ENCODE measurements at places on chromosomes 13 and 19. TPM values are rescaled to one million over a fixed set of nuclear protein-coding genes. Genes with fewer than 3 reads are reported as not detected.

- DNase-seq: no peak
These were observed 1589.9 kb downstream of the SLITRK1 start for GRCh38 chr13:82292334-82292733.

DNA sequence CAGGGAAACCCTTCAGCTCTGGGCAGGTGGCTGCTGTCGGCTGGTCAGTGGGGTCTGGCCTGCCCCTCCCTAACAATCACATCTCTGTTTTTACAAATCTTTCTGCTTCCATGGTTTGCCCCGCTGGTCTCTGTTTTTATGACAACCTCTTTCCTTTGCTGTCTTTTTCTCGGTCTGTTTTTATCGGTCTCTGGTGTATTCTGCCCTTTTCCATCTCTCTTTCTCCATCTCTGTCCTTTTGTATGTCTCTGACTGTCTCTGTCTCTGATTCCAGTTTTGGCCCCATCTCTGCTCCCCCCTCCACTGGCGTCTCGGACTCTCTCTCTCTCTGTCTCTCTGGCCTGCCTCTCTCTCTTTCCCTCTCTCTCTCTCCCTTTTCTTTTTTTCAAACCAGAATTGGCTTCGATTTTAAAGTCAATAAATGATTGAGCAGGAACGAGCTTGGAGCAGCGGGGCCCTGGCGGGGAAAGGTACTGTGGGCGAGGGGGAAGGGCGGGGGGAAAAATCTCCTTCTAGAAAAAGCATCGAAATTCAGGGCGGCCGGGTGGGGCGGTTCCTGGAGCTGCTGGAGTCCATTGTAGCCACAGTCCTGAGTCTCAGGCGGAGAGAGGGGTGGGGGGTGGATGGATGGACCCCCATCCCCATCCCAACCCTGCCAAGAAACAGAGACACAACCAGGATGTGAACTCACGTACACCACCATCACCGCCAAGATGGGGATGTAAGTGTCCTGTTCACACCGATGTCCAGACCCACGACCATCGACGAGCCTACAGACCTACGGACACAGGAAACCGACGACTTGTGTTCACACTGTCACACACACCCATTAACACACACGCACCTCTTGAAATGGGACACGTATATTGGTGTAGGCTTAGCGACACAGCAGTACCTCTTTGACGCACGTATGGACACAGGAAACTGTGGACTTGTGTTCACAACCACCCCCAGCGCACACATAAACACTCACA lies 3.0 kb downstream of the NFIX start:
- DNase-seq: no peak

Gene SIGLEC5
- polyA plus RNA-seq: not detected

DNA sequence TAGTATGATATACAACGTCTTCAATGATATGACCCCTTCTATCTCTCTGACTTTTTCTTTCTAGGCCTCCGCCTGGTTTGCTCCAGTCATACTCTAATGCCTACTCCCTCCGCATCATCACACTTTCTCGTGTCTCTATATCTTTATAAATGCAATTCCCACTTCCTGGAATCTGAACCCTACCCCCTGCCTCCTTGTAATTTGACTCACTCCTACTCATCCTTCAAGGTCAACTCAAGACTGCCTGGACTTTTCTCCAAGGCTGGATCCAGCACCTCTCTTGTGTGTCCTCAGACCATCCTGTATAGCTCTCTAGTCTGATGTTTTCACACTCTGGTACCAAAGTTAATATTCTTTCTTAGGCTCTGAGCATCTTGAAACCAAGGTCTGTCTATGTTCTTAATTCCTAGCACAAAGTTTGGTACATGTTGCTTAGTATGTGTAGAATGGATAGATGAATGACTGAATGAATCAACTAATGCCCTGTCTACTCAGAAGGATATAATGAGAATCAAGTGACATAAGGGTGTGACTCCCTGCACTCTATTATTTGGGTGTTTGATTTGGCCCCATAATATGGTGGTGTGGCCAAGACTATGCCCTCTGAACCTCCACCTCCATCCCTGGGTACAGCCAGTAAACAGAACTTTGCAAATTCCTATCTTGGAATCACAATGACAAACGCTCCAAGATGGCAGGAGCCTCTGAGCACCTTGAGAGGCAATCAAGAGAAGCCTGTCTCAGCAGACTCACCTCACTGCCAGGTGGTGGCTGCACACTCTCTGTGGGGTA lies 74.3 kb upstream of the SERP2 start:
- no peak for DNase-seq

Gene IFNL3
- not detected for polyA plus RNA-seq

Gene WDFY2
- 5.4 TPM for polyA plus RNA-seq

- peak; percentile 36 for DNase-seq
These were observed 502.3 kb downstream of the KCTD12 start for GRCh38 chr13:76383676-76384461.

GRCh38 chr13:20136781-20137703 lies 23.8 kb downstream of the GJA3 start:
- peak; percentile 75 for DNase-seq

DNA sequence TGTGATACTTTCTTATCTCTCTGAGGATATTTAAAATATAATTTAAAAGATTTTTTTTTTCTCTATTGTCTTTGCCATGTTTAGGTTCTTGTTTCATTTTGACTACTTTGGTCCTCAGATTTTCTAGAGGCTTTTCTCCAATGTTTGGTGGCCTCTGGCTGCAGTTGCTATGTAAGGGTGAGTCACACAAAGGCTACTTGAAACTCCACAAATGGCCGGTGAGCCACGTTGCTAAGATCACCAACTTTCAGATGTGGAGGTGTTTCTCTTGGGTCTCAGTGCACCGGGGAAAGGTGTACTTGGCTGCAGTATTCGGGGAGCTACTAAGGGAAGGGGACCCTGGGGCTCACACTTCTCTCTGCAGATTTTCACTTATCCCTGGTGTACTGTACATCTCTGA lies 248.1 kb downstream of the HS6ST3 start:
- no peak for DNase-seq

DNA sequence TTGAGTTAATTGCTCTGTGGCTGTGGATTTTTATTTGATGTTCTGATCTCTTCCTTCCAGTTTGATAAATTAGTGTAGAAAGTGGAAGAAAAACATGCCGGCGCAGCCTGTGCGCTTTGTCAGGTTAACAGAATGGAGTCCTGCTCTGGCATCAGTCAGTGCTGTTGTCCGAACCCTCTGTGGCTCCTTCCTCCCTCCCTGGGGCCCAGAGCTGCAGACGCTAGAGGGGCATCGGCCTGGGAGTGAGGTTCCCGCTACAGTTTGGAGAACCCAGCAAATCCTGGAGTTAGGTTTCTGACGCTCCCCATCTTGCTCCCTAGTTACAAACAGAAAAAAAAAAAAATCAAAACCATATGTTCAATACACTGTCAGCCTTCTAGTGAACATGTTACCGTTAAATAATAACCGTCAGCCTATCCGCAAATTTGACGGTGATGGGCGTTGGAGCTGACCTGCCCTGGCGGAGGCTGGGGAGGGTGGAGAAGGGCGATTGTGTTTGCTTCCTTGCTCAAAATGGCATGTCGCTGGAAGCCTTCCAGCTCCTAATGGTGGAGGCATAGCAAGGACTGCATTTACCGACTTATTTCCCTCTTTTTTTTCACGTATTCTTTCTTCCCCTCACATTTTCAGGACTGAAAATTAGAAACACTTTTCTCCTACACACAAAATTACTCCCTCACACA lies 13.6 kb downstream of the MBNL2 start:
- DNase-seq: peak; percentile 47

DNA sequence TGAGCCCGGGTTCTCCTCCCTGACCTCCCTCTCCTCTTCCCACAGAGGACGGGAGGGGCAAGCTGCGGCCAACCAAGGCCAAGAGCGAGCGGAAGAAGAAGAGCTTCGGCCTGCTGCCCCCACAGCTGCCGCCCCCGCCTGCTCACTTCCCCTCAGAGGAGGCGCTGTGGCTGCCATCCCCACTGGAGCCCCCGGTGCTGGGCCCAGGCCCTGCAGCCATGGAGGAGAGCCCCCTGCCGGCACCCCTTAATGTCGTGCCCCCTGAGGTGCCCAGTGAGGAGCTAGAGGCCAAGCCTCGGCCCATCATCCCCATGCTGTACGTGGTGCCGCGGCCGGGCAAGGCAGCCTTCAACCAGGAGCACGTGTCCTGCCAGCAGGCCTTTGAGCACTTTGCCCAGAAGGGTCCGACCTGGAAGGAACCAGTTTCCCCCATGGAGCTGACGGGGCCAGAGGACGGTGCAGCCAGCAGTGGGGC lies 162.2 kb downstream of the KDM4B start:
- no peak for DNase-seq

GRCh38 chr13:33252135-33252534 lies 33.4 kb downstream of the STARD13 start:
- DNase-seq: no peak

Gene SRRM5
- polyA plus RNA-seq: 0.19 TPM

DNA sequence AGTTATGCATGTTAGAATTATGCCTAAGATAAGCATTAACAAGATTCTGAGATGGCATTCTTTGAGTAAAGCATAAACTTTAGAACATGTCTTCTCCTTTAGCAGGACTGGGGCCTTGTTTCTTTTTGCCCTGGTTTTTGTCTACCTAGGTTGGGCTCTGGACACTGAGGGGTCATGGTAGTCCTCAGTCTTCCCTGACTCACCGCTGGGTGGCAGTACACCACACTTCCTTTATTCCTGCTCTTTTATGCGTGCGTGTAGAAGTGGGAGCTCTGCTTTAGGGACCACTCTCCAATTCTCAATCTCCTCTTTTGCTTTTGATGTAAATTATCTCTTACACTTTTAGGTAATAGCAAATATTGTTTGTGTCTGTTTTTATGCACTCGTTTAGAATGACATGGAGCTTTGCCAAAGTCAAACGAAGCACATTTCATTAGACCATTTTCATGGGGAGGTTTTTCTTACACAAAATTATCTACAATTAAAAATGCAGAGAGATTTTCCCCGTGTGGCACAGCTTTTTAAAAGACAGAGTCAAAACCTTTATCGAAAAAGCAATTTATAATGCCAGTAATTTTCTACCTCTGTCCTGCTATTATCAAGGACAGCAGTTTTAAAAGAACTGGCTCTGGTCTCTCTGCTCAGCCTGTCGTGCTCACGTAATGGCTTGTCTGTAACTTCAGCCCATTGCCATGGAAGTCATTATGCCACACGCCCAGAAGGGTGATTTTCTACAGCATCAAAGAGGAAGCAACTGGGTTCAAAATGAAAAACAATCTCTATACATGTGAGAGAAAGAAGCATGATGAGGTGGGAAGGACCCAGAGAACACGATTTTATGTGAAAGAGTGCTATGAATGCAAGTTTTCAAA lies 413.9 kb downstream of the COG6 start:
- peak; percentile 64 for DNase-seq

Data from SK-N-SH (cell line).